MCF 10A (cell line): ENCODE measurements at places on chromosomes 4 and X.

DNA sequence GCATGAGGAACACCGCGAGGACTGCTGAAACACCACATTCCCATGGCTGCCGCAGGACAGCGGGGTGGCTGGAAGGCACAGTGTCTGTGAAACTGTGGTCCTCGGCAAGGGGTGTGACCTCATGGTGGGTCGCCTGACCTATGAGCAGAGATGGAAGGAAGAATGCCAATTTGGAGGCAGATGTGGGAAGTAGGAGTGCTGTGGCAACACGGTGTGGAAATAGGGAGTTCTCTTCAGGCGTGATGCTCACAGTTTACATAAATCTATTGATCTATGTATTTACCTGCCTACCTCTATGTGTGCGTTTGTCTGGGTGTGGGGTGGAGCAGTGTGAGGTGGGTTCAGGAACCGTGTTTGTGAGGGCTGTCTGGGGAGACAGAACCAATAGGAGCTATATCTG, 62.3 kb upstream of the LSM6 start:
- DNase-seq: no peak

DNA sequence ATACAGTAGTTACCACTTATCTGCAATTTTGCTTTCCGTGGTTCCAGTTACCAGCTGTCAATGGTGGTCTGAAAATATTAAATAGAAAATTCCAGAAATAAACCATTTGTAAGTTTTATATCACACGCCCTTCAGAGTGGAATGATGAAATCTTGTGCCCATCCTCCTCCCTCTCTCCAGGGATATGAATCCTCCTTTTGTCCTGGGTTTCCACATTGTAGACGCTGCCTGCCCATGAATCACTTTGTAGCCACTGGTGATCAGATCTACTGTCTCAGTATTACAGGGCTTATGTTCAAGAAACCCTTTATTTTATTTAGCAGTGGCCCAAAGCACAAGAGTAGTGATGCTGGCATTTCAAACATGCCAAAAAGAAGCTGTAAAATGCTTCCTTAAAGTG, 198.6 kb downstream of the KCNIP4 start:
- peak; percentile 36 for DNase-seq

DNA sequence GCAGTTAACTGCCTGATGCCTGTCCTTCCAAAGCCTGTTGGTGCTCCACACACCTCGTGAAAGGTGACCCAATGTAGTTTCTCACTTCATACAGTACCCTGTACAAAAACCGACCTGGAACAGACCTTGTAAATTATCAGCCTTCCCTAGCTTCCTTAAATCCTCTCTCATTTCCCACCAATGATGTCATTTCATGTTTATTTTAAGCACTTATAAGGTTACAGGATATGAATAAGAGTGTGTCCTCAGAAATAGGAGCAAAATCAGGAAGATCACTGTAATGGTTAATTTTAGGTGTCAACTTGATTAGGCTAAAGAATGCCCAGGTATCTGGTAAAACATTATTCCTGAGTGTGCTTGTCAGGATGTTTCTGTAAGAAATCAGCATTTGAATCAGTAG, 44.7 kb downstream of the TMEM150C start:
- no peak for DNase-seq

GRCh38 chrX:19881559-19881958, 5.8 kb downstream of the SH3KBP1 start:
- DNase-seq: no peak

- DNase-seq: no peak
Observed at GRCh38 chr4:91909963-91910362, 393.8 kb upstream of the GRID2 start.

- no peak for DNase-seq
Observed at GRCh38 chr4:133130171-133130570, 18.9 kb upstream of the PCDH10 start.

GRCh38 chr4:13902146-13902545, 274.6 kb upstream of the BOD1L1 start:
- DNase-seq: no peak

DNA sequence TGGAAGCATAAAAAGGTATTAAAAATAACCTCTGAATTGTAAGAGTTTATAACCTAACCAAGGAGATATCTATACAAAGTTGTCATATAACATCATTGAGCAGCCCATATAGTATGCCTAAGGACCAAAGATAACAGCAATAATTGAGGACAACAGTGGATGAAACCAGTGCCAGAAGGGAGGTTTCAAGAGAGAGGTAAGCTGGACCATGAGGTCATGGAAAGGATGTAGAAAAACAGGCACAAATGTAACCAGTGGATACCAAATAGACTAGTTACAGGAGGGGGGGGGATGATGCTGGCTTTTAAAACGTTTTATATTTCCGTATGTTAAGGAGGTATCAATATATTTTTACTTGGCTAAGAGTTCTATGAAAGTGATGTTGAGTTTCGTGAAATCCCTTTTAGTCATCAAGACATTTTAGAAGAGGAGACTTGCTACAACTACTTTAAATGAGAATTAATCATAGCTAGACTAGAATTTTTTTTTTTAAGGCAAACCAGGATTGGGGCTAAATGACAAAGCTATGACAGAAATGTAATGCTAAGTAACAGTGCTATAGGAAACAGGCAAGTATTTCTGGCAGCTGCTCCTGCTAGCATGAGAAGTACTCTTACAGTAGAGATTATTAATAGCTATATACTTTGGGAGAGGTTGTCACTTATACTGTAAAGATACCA, 161.1 kb downstream of the FBXW7 start:
- no peak for DNase-seq

DNA sequence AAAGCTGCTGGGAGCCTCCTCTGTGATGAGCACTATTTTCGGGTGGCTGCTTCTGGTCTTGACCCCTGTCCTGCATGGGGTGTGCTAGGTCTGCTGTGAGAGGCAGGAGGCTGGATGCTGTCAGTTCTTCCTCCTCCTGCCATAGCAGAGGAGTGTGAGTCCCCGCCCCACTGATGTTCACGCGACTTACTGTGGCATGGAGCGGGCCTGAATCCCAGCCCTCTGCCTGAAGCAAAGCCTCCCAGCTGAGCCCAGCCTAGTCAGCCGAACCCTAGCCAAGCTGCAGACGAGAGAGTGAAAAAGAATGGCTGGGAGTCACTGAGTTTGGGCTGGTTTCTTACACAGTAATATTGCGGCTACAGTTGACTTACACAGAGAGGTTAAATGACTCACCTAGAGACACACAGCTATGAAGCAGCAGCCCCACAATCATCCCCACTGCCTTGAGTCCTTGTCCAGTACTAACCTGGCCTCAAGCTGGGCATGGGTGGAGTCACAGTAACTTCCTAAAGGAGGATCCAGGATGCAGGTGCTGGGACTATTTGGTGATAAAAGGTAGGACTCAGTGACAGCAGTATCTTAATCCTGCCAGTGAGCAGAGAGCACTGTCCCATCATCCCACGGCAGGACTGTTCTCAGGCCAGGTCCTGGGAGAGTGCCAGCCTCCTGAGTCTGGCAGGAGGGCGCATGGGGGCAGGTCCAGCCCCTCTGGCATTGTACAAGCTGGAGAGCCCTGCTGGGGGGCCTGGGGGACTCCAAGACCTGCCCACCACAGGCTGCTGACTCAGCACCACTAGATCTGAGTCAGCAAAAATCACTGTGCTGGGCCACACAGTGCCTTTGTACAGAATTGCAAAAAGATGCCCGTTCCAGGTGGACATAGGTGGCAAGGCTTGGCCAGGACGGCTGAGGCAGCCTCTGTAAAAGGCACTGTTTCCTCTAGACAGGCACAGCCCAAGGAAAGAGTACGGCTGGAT, 60.4 kb upstream of the CRMP1 start:
- no peak for DNase-seq

- no peak for DNase-seq
Observed at GRCh38 chr4:10781805-10782204, 97.2 kb upstream of the CLNK start.

GRCh38 chr4:73676861-73677323, 56.7 kb upstream of the RASSF6 start:
- DNase-seq: peak; percentile 93

GRCh38 chr4:156763511-156763910, 208.1 kb downstream of the PDGFC start:
- DNase-seq: no peak

GRCh38 chrX:39000802-39001201, 199.5 kb downstream of the MID1IP1 start:
- DNase-seq: no peak

DNA sequence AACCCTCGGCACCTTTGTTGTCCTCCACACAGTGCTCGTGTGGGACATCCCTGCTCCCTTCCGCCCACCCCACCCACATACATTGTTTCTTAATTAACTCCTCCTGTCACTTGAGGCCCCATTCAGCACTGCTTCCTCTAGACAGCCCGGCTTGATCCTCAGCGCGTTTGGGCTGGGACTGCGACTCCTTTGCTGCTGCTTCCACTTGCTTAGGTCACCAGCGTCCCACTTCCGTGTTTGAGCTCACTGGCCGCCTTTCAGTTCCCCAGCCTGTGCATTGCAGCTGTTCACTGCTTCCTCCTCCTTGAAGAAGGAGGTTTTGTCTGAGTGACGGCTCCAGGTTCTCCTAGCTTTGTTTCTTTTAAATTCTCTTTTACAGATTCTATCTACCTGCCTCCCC, 16.1 kb downstream of the RNF4 start:
- DNase-seq: no peak

GRCh38 chr4:123939621-123940020, 543.0 kb downstream of the SPRY1 start:
- DNase-seq: peak; percentile 74
